ENCODE measurements at places on chromosomes 3 and 15.

DNA sequence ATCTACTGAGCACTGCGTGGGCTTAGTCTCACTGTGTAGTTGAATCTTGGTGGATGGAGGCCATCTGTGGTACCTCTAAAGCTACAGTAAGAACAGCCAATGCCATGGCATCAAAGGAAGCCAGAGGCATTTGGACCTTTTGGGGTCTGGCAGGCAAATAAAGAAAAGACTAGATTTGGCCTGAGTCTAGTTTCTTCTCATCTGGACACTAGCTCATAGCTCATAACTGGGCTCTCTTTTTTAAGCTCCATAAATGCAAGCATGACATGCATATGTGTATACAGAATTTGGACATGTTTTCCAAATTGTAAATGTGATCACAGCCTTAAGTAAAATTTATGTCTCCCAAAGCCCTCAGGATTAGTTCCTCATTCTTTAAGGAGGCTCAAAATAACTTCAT, 107.5 kb downstream of the CNTN6 start:
- no peak for DNase-seq

- DNase-seq = no peak
Measured at GRCh38 chr3:135141672-135142071, 346.6 kb downstream of the EPHB1 start.

- DNase-seq = no peak
Measured at GRCh38 chr3:20772869-20773268, 586.9 kb upstream of the SGO1 start.

- no peak for DNase-seq
Measured at GRCh38 chr3:196053487-196053886, 28.4 kb downstream of the TFRC start.

DNA sequence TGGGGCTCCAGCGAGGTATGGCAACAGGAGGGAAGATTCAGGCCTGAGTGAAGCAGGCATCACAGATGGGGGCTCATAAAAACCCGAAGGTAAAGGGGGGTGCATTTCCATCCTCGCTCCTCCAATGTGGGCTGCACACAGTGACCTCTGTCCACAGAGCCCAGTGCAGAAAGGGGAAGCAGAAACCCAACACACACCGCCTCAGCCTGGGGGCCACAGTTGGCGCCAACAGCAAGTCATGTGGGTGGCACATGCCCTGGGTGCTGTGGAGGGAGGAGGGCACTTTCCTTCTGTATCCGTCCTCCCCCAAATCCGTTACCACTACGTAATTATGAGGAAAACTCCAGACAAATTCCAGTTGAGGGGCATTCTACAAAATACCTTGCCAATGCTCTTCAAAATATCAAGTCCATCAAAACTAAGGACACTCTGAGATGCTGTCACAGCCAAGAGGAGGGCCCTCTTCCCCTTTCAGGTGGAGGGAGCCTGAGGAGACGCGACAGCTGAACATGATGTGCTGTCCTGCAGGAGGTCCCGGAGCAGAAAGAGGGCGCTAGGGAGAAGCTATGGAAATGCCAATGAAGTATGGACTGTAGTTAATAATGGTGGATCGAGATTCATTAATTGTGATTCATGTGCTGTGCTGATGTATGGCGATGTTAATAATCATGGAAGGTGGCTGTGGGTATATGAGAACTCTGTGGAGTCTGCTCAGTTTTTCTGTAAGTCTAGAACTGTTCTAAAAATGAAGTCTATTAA, 16.4 kb downstream of the APBA2 start:
- DNase-seq = no peak

All from ascending aorta (tissue), 2 donors.